ENCODE measurements at places on chromosomes 3 and 15.

DNA sequence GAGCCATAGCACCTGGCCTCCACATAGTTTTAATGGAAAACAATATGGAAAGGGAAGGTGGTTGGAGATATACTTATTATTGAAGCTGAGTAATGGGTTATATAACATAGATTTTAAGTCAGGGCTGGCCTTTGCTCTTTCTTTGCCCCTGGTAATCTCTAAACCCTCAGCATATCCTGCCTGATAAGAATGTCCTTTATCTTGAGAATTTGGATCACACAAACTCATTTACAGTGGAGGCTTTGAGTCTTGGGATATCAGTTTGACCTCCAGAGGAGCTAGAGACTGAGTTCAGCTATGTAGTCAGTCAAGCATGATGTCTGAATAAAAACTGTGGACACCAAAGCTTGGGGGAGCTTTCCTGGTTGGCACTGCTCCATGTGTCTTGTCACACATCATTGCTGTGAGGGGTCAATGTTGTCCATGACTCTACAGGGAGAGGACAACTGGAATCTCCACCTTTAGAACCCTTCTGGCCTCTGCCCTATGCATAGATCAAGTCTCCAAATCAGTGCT, 9.0 kb upstream of the C3orf33 start:
- DNase-seq, result no peak

GRCh38 chr3:116034086-116034485, 410.8 kb downstream of the GAP43 start:
- DNase-seq, result no peak

- DNase-seq, result no peak
Measured at GRCh38 chr3:73446467-73447110, 178.2 kb downstream of the PDZRN3 start.

- no peak for DNase-seq
Measured at GRCh38 chr15:92869263-92869940, 30.7 kb upstream of the CHD2 start.

DNA sequence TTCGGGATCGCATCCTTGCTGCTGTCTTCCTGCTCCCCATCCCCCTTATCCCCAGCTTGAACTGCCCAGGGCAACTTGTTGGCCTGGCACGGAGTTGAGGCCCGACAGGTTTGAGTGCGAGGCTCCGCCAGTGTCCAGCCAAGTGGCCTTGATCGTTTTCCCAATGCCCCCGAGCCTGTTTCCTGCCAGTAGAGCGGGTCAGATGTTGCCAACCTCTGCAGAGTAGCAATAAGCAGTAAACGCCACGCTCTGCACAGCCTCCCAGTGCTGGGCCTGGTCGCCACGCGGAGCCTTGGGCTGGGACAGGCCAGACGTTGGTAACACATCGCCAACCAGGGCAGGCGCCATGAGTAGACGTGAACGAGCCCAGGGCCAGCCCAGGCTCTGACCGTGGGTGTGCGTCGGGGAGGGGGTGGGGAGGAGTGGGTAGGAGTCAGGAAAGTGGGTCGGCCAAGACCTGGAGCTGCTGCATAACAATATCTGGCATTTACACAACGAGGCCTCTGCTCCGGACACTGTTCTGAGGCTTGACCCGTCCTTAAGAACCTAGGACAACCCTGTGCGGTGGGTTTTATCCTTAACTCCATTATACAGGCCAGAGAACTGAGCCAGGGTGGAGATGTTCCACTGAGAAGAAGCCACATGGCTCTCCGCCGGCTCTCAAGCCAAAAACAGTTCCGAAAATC, 444 bp upstream of the ABHD14A start:
- no peak for DNase-seq

GRCh38 chr3:156674911-156675829, 780 bp downstream of the TIPARP start:
- DNase-seq, result peak; percentile 24

- no peak for DNase-seq
Measured at GRCh38 chr3:171974986-171975837, 64.2 kb upstream of the FNDC3B start.

- DNase-seq, result no peak
Measured at GRCh38 chr3:94256888-94257813, 194.3 kb downstream of the NSUN3 start.

DNA sequence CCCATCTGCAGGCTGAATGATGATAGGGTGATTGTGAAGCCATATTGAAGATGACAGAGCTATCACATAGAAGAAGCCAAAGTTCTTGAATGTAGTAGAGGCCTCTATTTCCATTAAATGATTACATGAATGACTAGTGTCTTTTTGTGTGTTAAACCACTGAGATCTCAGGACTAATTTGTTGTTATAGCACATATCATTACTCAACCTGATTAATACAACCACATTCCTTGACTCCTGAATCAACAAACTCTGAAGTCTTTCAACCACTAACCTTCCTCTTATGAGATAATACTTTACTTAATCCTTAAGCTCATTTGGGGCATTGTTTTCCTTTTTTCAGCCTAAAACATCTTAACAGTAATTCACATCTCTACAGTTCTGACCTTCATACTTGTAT, 564.5 kb upstream of the ADAMTS9 start:
- DNase-seq, result no peak

DNA sequence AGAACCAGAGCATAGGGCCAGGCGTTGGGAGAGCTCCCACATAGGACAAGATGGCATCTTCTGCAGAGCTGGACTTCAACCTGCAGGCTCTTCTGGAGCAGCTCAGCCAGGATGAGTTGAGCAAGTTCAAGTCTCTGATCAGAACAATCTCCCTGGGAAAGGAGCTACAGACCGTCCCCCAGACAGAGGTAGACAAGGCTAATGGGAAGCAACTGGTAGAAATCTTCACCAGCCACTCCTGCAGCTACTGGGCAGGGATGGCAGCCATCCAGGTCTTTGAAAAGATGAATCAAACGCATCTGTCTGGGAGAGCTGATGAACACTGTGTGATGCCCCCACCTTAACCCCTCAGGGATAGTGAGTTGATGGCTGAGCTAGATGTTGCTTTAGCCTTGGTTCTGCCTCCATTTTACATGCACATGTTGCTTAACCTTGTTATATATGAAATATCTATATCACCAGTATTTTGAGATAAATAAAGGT, at the start of gene PYDC2:
PYDC2 (plus strand) TSS at position 51 of the 483 bp plus-strand sequence; CDS start at position 51, 0 bp downstream.
- no peak for DNase-seq

All from KG1 (cell line).